ENCODE measurements at places on chromosomes 12 and 14.
A peak's percentile ranks its signal among the peaks of the same experiment; 100 is the strongest.

GRCh38 chr12:2752676-2753371 is 41.9 kb upstream of the FKBP4 start:
- DNase-seq, result no peak

DNA sequence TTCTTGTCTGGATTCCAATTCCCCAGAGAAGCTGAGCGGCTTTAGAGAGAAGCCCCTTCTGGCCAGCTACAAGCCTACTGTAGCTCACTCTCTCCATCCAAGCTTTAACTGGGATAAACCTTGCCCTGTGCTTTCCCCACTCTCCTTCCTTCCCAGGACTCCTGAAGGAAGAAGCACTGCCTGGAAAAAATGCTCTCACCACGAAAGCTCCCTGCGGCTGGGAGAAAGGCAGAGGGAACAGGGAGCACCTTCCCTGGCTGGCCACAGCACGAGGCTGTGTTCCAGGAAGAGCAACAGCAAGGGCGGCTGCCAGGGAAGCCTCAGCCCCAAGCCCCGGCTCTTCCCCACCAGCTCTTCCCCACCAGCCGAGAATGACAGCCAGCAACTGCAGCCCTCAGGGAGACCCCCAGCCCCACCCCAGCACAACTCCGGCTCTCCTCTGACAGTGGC is 40.8 kb upstream of the PNMA1 start:
- peak; percentile 74 for DNase-seq

DNA sequence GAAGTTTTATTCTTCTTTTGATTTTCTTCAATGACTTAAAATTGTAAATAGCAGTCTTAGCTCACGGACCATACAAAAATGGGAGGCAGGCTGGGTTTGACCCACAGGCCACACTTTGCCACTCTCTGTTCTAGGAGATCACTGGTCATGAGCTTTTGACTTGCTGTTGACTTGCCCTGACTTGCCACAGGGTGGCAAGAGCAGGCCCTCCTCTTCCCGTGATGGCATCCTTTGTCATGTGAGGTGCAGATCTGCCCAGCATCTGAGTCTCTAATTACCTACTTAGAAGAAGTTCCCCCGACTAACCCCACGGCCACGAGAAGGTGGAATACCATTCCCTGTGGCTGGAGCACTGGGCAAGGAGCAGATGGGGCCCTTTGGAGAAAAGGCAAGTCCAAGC is 81.0 kb upstream of the SCAF11 start:
- DNase-seq, result no peak

GRCh38 chr14:31576949-31577348 is 15.7 kb downstream of the NUBPL start:
- DNase-seq, result no peak

- no peak for DNase-seq
These were observed 9.4 kb upstream of the CNIH1 start for GRCh38 chr14:54450535-54450934.

GRCh38 chr12:7731486-7731885 is 15.7 kb downstream of the CLEC4C start:
- no peak for DNase-seq

DNA sequence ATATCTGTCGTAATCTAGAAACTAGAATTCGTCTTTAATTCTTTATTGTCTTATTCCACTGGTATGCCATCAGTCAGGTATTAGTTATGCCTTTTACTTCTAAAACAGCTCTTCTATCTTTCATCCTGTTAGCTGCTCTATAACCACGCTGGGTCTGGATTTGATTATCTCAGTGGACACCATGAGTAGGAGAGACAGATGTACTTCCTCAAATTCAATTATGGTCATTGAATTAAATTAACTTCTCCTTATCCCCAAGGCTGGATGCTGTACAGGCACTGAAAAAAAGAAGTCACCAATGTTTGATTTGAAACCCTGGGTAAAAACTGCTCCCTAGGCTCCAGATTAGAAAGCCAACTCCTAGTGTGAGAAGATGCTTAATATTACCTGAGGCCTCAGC is 107.3 kb downstream of the PIK3C2G start:
- no peak for DNase-seq

- DNase-seq, result no peak
These were observed 17.2 kb downstream of the KRT85 start for GRCh38 chr12:52350021-52350620.

DNA sequence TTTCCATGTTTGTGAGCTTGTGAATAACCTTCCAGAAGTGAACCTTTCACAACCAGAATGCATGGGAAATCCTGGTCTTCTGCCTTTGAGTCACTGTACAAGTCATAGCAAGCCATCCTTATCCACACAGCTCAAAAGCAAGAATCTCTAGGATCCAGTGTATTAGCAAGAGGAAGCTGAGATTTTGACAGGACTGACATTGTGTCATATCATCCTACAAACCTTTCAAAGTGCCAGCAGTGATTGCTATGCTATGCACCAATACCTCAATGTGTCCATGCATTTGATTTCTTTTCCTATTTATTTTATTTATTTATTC is 13.5 kb upstream of the NRDE2 start:
- DNase-seq, result no peak

DNA sequence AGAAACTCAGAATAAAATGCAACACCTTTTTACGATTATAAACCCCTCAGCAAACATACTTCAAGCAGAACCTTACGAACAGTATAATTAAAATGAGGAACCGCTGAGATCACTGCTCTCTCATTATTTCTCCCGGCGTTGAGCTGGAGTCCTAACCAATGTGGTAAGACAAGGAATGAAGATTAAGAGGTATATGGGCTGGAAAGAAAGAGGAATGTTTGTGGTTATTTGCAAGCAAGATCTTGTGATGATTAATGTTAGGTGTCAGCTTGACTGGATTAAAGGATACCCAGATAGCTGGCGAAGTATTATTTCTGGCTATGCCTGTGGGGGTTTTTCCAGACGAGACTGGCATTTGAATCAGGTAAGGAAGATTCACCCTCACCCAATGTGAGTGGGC is 10.3 kb upstream of the ZNF84 start:
- no peak for DNase-seq

DNA sequence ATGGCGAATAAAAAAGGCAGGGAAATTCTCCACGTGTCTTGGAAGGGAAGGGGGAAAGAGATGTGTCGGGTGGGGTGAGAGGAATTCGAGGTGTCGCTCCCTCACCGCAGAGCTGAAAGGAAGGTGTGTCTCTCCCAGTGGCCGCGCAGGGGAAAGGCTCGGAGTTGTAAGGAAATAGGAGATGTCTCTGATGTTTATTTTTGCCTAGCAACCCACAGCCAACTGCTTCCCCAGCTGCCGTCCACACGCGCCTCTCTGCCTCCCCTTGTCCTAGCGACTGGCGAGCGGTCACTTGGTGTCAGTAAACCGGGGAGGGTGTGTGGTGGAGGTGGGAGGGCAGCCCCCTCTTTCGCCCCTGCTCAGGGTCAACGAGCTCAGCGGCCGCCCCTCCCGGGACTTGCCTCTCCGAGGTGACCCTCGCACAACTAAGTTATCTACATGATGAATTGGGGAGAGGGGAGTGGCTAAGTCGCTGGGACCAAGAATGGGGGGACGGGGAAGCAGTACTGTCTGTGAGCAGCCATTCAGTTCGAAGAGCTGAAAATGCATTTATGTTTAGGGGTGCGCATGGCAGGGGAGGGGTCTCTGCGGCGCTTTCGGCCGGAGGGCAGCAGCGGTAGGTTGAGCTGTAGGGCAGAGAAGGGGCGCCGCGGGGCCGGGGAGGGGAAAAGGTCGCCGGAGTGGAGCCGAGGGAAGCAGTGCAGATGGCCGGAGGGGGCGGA is 585 bp upstream of the DYRK2 start:
- DNase-seq, result no peak

- DNase-seq, result no peak
These were observed 42.2 kb downstream of the COX16 start for GRCh38 chr14:70317091-70317968.

- no peak for DNase-seq
These were observed 8.2 kb downstream of the BRI3BP start for GRCh38 chr12:125001636-125002035.

Measured in D721Med (cell line).